ENCODE measurements at places on chromosomes 1 and 21.

- no peak for DNase-seq
Measured at GRCh38 chr1:85623061-85623471, 42.5 kb downstream of the CCN1 start.

GRCh38 chr1:6419804-6420453 lies at the start of gene HES2:
TSS of gene HES2 (minus strand) at chr1:6419919. CDS start at chr1:6419820, 99 bp downstream.
- no peak for DNase-seq

- no peak for DNase-seq
Measured at GRCh38 chr1:20730690-20731056, 1.8 kb downstream of the SH2D5 start.

DNA sequence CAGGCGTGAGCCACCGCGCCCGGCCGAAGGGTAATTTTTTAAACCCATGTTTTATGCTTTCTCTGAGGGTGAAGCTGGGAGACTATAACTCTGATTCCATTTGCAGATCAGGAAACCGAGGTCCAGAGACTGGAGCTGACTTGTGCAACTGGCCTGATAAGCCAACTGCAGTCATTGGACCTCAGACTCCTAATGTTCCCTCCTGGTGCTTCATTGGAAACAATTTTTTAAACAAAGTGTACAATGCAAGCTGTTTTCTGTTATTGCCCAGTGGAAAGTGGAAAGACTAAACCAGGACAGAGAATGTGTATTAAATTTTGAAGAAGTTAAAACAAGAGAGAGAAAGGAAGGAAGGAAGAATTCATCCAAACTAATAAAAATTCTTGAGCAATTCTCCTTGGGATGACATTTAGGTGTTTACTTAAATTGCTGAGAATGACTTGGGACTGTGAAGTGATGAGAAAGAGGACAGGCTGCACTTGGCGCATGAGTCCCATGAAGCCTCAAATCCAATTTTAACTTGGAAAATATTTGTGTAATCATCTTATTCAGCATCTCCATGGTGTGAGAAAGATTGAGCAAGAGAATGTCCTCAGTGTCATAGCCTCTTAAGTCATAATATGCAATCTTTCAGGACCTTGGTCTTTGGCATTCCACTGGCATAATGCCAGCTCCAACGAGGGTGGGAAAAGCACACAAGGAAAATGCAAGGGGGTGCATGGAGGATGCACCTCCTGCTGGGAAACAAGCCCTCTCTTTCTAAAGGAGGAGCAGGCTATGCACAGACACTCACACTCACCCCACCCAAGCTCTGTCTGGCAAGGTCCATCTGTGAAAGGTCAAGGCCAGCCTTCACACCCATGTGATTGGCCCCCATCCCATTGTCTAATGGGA lies 342.0 kb downstream of the SIPA1L2 start:
- DNase-seq: no peak

DNA sequence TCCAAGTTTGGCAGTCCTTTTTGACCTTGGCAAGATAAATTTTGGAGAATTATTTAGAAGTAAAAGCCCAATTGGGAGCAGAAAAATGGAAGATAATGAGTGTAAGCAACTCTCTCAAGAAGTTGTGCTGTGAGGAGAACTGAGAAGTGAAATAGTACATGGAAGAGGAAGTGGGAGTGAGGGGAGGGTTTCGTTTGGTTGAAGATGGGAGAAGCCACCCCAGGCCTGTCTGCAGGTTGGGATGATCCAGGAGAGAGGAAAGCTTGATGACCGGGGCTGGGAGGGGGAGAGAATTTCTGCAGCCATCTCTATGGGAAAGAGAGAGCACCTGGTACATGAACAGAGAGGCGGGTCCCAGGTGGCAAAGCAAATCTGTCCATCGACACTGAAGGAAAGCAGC lies 8.6 kb upstream of the RCAN1 start:
- no peak for DNase-seq

GRCh38 chr1:179968994-179969919 lies 14.6 kb downstream of the CEP350 start:
- no peak for DNase-seq

DNA sequence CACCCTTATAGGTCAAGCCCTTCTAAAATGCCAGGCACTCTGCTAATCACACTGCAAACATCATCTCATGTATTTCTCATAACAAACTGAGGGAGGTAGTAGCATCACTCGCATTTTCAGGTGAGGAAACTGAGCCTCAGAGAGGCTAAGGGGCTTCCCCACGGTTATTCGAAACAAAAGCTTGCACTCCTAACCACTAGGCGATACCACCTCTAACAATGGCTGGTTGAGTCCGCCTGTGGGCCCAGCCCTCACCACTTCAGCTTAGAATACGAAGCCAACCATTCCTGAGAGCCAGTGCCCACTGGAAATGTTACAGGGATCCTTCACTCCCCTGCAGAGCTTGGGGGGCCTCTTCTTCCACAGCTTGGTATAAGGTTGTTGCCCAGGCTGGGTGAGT lies 65.3 kb upstream of the TENT5C start:
- no peak for DNase-seq

DNA sequence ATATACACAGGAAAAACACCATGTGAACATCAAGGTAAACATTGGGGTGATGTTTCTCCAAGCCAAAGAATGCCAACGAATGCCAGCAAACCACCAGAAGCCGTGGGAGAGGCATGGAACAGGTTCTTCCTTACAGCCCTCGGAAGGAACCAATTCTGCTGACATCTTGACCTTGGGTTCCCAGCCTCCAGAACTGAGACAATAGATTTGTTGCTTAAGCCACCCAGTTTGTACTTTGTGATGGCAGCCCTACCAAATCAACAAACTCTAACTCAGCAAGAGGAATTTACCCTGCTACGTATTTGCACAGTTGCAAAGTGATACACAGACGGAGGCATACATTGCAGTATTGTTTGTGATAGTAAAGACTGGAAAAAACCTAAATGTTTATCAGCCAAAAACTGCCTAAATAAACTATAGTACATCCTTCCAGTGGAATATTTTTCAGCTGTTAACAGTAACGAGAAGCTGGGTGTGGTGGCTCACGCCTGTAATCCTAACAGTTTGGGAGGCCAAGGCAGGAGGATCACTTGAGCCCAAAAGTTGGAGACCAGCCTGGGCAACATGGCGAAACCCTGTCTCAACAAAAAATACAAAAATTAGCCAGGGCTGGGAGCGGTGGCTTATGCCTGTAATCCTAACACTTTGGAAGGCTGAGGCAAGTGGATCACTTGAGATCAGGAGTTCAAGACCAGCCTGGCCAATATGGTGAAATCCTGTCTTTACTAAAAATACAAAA lies 12.5 kb upstream of the ZC3H12A start:
- no peak for DNase-seq

- DNase-seq: no peak
Measured at GRCh38 chr1:219412772-219413171, 200.1 kb downstream of the ZC3H11B start.

DNA sequence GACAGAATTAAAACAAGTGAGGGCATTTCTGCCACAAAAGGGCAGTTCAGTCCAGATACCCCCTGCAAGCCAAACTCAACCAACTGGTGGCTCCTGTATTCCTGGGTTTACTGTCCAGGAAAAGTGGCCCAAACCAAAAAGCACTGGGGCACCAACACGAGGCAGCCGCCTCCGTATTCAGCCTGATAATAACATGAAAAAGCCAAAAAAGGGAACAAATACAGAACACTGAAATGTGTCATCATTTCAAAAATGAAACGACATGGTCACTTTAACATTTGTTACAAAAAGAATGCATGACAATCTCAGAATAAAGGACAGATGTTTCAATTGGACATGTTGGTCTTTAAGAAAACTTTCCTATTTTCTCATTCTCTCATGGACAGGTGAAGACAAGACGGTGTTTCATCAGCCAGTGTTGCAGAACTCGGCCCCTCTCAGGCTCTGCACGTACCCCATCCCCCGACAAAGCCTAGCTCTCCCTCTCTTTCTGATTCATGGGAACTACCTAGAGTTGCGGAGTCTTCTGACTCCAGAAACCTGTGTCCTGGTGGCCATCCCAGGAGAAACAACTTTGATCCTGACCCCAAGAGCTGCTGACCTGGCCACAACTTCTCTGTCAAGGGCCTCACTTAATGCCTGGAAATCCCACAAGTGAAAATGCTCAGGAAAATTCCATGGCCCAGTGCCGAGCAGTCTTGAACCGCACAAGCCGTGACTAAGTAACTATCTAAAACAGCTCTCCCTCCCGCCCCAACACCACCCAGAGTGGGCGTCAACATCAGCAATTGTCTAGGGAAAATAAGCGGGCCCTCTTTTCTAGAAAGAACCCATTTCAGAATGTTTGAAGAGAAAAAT lies 27.1 kb downstream of the ZBTB17 start:
- DNase-seq: no peak

DNA sequence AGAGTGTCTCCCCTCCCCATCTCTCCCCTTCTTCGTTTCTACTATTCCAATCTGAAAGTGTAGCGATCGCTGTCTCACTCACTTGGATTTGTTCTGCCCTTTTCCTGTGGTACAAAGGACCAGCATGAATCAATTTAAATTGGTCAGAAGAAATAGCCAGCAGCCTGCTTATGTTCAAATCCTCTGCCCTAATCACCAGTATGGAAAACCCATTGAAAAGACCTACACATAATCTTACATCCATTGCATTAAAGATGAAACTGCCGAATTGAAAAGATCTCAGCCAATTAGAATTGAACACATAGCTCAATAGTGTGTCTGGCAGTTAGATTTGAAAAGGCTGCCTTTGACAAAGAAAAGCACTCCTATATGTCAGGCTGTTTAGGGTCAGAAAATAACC lies 122.6 kb downstream of the TNNI3K start:
- no peak for DNase-seq

DNA sequence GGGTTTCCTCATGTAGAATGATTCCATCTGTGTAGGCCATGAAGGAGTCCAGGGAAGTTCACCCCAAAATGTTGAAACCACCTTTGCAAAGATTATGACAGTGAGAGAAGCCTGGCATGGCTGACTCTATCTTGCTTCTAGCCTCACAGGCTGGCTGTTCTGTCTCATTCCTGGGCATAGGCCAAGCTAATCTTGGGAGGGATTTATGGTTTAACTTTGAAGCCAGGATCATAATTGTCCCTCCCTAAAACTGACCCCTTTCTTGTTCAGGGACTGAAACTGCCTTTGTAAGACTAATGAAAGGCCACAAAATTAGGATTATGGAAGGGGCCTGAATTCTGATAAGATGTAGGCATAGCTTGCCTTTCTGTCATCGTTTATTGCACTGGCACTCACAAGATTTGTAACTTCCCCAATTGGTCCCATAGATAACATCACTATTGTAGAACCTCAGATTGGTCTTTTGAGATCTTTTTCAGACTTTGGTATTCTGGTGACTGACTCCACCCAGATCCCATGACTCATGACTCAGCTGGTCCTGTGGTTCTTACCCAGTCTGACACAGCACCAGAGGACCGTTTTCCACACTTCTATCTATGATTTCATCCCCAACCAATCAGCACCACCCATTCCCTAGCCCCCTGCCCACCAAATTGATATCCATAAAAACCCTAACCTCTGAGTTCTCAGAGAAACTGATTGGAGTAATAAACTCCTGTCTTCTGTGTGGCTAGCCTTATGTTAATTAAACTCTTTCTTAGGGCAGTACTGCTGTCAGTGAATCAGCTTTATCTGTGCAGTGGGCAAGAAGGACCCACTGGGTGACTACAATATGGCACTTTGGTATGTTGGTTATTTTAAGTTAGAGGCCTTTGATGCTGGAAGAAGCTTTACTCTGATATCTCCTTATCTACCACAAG lies 13.6 kb upstream of the LAMTOR5 start:
- no peak for DNase-seq

DNA sequence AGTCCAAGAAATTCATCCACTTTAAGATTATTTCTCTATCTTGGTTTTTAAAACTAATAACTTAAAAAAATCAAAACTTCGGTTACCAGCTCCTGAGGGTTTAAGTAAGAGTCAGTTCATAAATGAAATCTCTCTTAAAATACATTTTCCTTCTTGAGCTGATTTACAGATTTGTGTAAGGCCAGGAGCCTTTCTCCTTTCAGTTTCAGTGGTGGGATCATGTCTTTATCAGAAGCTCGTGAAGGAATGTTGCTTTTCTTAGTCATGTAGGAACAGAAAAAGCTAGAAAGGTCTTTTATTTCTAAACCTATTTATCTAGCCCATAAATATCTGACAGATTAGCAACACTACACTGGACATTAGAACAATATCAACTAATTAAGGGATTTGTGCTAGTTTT lies 390.2 kb downstream of the GPATCH2 start:
- DNase-seq: no peak

DNA sequence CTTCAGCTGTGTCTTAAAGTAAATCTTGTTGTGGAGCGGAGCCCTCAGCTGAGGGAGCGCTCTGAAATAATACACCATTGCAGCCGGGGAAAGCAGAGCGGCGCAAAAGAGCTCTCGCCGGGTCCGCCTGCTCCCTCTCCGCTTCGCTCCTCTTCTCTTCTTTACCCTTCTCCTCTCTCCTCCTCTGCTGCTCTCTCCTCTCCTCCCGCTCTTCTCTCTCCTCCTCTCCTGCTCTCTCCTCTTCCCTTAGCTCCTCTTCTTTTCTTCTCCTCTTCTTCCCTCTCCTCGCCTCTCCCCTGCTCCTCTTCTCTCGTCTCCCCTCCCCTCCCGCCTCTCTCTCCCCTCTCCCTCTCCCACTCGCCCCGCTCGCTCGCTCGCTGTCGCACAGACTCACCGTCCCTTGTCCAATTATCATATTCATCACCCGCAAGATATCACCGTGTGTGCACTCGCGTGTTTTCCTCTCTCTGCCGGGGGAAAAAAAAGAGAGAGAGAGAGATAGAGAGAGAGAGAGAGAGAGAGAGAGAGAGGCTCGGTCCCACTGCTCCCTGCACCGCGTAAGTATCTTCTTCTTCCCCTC lies at the start of gene PROX1:
Gene PROX1, plus strand, starts transcription at position 47 of the 580 bp plus-strand sequence. CDS start 8,563 bp downstream, outside the sequence.
- no peak for DNase-seq

DNA sequence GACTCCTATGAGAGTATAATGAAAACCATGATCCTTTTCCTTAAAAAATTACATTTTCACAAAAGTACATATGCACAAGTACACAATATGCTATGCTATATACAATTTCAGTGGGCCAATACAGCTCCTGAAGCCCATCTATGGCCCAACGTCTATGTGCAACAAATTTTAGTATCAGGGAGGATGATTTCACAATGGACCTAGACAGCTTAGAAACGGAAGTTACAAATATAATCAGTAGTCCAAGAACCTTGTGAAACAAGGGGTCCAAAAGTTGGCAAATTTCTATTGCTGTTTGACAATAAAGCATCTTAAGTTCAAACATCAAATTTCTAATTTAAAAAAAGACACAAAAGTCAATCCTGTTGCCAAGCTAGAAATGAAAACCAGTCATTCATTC lies 87.0 kb downstream of the DPYD start:
- no peak for DNase-seq

All from stimulated activated CD8-positive, alpha-beta memory T cell treated with anti-CD3 and anti-CD28 coated beads, Interleukin-4, amount 100 ng/mL, for 4 hours (primary cell).